ENCODE measurements at places on chromosomes 6 and 20.

GRCh38 chr6:47059216-47059885, 17.2 kb upstream of the ADGRF1 start:
- no peaks in the 10 kb centered on the region for H3K4me1 ChIP-seq
- H3K36me3 ChIP-seq, result no peaks in the 10 kb centered on the region
- H3K27ac ChIP-seq, result no peak overlapping the region
- no peak overlapping the region for H3K4me3 ChIP-seq
- no peak for DNase-seq

- no peak for DNase-seq
- H3K4me1 ChIP-seq, result no peaks in the 10 kb centered on the region
- no peak overlapping the region for H3K27ac ChIP-seq
- no peak overlapping the region for H3K4me3 ChIP-seq
- no peaks in the 10 kb centered on the region for H3K36me3 ChIP-seq
These were observed 18.1 kb downstream of the BPI start for GRCh38 chr20:38321959-38322598.

DNA sequence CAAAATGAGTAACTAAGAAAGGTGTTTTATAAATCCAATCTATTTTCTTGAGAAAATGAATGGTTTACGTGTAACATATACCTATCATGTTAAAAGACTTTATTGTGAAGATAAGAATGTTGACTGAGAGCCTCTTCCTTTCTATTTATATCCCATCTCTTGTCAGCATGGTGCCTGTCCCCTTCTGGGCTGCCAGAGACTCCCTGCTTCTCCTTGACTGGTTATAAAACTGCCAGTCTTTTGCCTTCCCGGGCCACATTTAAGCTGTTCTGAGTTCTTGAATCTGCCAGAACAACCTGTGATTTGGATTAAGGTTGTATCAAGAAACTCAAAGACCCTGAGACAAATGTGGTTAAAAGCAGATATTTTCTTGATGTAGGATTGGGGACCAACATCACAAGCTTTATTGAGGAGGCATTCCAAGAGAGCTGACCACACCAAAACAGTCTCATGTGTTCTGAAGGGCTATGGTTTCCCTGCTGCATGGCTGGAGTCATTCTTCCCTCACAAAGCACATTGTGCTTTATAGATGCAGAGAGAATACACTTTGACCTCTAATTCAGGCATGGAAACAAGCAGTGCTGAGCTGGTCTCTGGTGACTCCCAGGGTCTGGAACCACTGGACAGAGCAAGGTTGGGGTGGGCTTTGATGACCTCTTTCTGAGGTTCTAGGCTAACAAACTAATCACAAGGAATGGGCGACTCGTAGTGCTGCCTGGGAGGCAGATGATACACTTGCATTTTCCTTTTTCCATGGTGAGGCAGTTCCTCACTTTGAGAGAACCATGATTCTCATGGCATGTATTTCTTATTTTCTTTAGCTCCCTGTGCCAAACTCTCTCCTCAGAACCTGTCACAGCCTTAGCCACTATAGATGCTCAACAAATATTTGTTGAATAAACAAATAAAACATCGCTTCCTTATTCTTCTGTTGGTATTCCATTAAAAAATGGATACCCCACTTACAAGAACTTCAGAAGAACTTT, 205.0 kb upstream of the PREP start:
- H3K36me3 ChIP-seq, result no peaks in the 10 kb centered on the region
- DNase-seq, result no peak
- H3K27ac ChIP-seq, result no peak overlapping the region

GRCh38 chr6:30163090-30163917, at the start of gene TRIM15:
Gene TRIM15, plus strand, starts transcription at chr6:30163546. Its CDS starts 139 bp downstream, at chr6:30163685.
- no peak within 1 kb of the TSS for H3K27ac ChIP-seq
- DNase-seq, result no peak
- H3K36me3 ChIP-seq, result no peaks in the 10 kb centered on the region
- H3K4me1 ChIP-seq, result no peaks in the 10 kb centered on the region

- no peak overlapping the region for H3K27ac ChIP-seq
- peaks cover 4% of the 10 kb centered on the region for H3K27me3 ChIP-seq
- DNase-seq, result no peak
- no peak overlapping the region for H3K4me3 ChIP-seq
- H3K36me3 ChIP-seq, result no peaks in the 10 kb centered on the region
These were observed 107.6 kb upstream of the SGK1 start for GRCh38 chr6:134425513-134425912.

DNA sequence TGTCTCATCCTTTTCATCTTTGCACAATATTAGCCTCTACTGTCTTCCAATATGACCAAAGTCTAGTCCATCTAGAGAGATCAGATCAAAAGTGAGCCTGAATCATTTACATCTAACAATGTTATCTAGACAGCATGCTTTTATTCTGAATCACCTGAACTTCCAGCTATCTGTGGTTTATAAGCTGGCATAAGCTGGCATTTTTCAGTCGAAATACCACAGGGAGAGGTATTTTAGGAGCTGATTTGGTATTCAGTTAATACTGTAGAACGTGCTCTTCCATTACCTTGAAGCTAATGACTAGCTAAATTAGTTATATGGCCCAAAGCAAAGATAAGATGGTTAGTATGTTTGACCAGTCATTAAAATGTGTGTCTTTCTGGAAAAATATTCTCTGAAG, 188.3 kb upstream of the AGPAT4 start:
- no peaks in the 10 kb centered on the region for H3K36me3 ChIP-seq
- no peak for DNase-seq
- H3K4me1 ChIP-seq, result peaks cover 29% of the 10 kb centered on the region

DNA sequence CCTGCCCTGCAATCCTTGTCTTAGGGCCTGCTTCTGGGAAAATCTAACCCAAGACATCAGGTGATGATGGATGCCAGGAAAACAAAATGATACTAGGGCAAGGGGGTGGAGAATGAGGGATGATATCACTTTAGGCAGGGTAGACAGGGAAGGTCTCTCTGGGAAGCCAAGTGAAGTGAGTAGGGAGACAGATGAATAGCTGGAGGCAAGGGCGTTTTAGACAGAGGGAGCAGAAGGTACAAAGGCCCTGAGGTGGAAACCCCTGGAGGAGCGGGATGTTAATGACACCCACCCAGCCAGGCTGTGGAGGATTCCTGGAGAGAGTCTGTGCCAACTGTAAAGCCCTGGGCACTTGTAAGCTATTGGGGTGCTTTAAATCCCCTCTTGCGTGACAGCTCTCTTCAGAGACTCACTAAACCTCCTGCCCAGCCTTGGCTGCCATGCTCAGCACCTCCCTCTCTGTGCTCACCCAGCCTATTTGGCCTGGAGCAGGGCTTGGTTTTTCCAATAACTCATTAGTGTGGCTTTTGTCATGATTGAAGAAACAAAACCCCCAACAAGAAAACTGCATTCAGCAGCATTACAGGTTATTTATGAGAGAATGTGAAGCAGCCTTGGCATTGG, 12.4 kb upstream of the MDGA1 start:
- no peaks in the 10 kb centered on the region for H3K36me3 ChIP-seq
- H3K27ac ChIP-seq, result no peak overlapping the region
- no peaks in the 10 kb centered on the region for H3K27me3 ChIP-seq
- H3K4me1 ChIP-seq, result peaks cover 9% of the 10 kb centered on the region

- H3K27ac ChIP-seq, result no peak overlapping the region
- H3K4me3 ChIP-seq, result no peak overlapping the region
- no peaks in the 10 kb centered on the region for H3K36me3 ChIP-seq
These were observed 19.7 kb upstream of the UTRN start for GRCh38 chr6:144265390-144265789.

DNA sequence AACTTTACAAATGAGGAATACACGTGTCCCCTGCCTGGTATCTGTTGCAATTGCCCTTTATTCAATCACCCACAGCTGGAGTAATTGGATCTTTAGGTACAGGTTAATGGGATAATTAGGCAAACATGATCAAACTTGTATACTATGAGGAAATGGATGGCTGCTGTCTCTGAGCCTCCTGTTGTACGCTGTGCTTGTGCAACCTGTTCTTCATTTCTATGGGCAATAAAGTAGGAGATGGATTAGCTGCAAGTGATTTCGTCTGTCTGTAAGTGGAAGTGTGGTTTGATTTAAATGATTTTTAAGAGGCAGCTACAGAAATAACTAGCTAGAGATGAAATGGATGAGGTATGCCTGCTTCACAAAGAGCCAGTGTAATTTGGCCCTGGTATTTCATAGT, 474.1 kb downstream of the RNF144B start:
- H3K27me3 ChIP-seq, result no peaks in the 10 kb centered on the region
- H3K27ac ChIP-seq, result no peak overlapping the region
- H3K36me3 ChIP-seq, result no peaks in the 10 kb centered on the region
- H3K4me1 ChIP-seq, result no peaks in the 10 kb centered on the region
- H3K4me3 ChIP-seq, result no peak overlapping the region

DNA sequence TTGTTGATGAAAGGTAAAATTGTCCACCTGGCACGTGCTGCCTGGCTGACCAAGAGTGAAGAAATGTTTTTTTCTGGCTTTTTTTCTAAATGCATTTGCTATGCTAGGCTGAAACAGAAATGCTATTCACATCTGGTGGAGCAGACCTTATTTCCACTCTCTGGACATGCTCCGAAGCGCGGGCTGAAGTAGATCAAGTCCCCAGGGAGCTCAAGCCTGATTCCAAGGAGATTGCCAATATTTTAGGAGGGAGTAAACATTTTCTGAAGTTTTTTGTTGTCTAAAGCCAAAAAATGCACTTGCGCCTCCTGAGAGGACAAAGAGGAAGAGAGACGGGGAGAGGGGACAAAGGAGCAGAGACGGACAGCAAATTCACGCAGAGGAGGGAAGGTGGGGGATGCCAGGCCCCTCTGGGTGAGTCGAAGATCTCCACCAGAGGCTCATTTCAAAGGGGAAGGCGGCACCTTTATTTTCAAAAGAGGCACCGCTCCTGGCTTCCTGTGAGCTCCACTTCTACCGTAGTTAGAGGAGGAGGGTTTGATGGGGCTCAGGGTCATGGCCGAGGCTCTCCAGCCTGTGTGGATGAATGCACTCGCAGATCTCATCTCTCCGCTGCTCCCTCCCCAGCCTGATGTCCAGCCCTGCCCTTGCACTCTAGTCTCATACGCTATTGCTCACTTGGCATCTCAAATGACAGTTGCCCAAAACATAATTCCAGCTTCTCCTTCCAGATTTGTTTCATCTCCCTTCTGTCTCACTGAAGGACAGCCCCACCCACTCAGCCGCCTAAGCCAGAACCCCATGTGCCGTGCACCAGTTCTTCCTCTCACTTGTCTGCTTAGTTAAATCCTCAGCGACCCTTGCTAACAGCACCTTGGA, 23.1 kb upstream of the SMOC2 start:
- no peak overlapping the region for H3K27ac ChIP-seq
- no peak overlapping the region for H3K4me3 ChIP-seq
- no peak for DNase-seq
- H3K36me3 ChIP-seq, result no peaks in the 10 kb centered on the region
- peaks cover 4% of the 10 kb centered on the region for H3K27me3 ChIP-seq

DNA sequence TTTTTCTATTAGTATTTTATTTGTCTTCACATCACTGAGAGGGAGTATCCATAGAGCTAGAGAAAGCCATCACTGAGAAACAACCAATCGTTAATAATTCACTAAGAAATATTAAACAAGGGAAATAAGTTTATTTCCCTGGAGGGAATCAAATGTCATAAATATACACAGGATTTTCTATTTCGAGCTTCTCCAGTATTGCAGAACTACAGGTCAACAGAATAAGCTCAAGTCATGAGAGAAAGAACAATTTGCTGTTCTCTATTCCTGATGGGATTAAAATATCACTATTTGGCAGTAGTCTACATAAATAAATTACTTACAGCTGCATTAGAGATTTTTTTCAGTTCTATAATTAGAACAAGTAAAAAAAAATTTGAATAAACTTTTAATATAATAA, 2.2 kb upstream of the FAM162B start:
- H3K27me3 ChIP-seq, result peaks cover 4% of the 10 kb centered on the region
- no peak overlapping the region for H3K27ac ChIP-seq
- H3K4me3 ChIP-seq, result no peak overlapping the region

GRCh38 chr6:52333840-52334200, 28.1 kb upstream of the PAQR8 start:
- no peaks in the 10 kb centered on the region for H3K36me3 ChIP-seq
- peak overlapping the region; percentile 85 for H3K27ac ChIP-seq
- peaks cover 59% of the 10 kb centered on the region for H3K4me1 ChIP-seq
- no peaks in the 10 kb centered on the region for H3K27me3 ChIP-seq

GRCh38 chr6:106894978-106895702, 79.4 kb downstream of the CD24 start:
- H3K4me3 ChIP-seq, result no peak overlapping the region
- H3K27ac ChIP-seq, result no peak overlapping the region
- H3K4me1 ChIP-seq, result no peaks in the 10 kb centered on the region
- no peak for DNase-seq
- peaks cover 2% of the 10 kb centered on the region for H3K27me3 ChIP-seq

GRCh38 chr6:79385333-79385732, 150.9 kb upstream of the HMGN3 start:
- no peak overlapping the region for H3K4me3 ChIP-seq
- DNase-seq, result no peak
- H3K36me3 ChIP-seq, result no peaks in the 10 kb centered on the region

GRCh38 chr6:48835421-48835958, 627.6 kb downstream of the MMUT start:
- no peak overlapping the region for H3K4me3 ChIP-seq
- H3K36me3 ChIP-seq, result no peaks in the 10 kb centered on the region
- H3K4me1 ChIP-seq, result no peaks in the 10 kb centered on the region
- DNase-seq, result no peak
- no peak overlapping the region for H3K27ac ChIP-seq

DNA sequence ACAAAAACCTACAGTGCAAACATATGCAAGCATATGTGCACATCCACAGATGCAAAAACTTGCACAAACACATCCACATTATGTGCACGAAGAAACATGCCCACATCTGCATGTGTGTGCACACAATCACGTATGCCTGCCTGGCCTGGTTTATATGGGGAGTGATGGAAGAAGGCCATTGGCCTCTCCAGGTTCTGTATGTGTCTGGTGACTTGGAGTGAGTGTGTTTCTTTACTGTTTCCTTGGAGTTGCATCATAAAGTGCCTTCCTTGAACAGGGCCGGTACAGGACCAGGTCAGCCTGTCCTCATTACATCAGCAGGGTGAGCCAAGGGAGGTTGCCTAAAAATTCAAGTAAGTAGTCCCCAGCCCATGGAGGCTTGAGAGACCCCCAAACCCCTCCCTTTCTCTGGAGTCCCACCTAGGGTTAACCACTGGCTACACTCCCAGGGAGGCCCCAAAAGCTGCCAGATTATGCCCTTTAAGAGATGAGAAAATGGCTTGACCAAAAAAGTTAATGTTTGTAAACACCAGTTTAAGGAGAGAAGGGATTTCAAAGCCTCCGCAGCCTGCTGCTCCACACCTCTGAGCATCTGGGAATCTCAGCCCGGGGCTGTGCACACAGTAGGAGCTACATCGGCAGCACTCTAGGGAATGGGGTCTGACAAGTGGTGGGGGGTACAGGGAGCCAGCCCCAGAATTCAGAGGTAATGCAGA, 140.8 kb downstream of the VEGFA start:
- peaks cover 2% of the 10 kb centered on the region for H3K27me3 ChIP-seq
- no peaks in the 10 kb centered on the region for H3K36me3 ChIP-seq
- no peak for DNase-seq

Measured in immature natural killer cell (primary cell).